Right renal pelvis (tissue), 4 donors: ENCODE measurements at places on chromosomes 2 and 18.

DNA sequence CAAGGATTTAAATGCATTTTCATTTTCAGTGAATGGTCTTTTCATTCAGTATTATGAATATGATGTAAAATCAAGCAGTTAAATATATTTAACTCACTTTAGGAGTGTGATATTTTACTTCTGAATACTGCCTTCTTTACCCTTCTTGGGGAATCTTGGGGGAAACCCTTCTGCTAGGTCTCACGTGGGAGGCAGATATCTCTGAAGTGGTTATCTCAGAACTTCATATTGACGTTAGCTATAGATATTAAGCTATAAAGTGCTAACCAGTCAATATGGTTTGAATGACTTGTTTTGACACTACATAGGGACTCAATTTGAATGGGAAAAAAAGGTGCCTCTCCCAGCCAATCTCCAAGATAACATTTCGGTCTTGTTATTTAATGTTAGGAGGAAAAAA, 9.8 kb downstream of the REL start:
- no peak for DNase-seq

GRCh38 chr2:239087046-239087710, 239.3 kb downstream of the TWIST2 start:
- DNase-seq: no peak

DNA sequence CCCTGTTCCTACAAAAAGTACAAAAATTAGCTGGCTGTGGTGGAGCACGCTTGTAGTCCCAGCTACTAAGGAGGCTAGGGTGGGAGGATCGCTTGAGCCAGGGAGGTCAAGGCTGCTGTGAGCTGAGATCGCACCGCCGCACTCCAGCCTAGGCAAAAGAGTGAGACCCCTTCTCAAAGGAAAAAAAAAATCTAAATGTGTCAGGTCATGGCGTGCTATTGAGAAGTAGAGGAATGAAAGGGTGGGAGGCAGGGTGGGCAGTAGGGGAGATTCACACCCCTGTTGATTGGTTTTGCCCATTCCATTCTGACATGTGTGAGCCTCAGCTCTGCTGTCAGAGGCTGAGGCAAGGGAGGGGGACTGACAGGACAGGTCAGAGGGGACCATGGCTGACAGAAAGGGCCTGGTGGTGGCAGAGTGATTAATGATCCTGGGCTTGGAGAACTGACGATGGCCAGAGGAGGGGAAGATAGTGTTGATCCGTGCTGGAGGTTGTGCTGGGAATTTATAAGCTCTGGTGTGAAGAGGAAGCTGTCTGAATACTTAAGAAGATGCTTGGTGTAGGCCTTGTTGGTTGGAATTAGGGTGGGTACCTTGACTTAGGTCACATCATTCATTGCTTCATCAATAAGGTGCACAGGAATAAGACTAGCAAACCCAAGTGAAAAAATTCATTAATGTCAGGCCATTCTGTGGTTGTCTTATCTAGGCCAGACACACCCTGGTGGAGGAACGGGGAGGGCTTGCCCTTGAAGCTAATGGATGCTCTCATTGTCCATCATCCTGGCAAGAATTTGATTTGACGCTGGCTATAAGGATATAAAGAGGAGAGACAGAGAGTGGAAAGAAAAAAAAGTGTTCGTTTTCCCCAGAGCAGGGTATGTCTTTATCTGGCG, 19.1 kb upstream of the SMARCAL1 start:
- DNase-seq: no peak

DNA sequence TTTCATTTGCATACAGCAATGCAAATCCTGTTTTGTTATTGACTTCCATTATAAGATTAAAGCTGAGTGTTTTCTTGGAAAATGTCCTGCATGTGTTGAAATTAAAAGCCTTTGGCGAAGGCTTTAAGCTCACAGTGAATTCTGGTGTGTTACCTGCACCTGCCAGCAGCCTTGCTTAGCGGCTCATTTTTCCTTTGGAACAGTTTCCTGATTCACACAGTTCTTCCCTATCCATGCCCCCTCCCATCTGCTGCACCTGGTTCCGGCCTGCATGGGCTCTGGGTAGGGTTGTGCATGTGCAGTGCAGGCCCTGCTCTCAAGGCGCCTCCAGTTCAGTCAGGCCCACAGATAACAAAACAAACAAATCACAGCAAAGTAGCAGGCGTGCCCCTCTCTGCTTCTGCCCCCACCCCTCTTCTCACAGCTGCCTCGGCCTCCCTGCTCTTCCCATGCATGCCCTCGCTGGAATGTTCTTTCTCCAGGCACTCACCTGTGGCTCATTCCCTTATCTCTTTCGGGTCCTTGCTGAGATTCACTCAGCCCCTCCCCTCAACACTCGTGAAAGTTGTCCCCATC, 15.8 kb downstream of the MTCL1 start:
- DNase-seq: no peak

DNA sequence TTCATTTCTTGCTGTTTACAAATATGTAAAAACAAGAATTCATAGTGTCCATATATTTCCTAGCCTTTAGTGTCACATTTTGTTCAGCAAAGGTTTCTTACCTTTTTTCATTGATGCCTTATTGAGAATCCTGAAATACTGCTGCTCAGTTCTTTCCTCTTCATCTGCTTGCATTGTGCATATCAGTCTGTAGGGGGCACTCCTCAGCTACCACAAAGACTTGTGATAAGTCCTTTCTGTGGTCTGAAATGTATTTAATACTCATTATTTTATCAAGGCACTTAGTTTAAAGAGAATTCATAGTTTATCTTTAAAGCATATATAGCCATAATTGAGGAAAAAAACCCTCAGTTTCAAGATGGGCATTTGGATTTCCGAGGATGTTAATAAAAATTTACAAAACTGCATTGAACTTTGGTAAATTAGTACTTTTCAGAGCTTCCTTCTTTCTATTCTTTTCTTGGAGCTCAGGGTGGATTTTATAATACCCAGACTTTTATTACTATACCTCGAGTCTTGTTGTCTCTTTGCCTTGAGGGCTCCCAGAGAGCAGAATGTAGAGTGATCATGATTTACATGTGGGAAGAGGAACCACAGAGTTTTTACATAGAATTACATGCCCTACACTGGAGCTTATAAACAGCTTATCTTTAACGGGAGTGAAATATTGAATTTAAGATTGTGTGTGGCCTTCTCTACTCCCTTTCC, 570.1 kb downstream of the PLCL1 start:
- DNase-seq: peak; percentile 19

DNA sequence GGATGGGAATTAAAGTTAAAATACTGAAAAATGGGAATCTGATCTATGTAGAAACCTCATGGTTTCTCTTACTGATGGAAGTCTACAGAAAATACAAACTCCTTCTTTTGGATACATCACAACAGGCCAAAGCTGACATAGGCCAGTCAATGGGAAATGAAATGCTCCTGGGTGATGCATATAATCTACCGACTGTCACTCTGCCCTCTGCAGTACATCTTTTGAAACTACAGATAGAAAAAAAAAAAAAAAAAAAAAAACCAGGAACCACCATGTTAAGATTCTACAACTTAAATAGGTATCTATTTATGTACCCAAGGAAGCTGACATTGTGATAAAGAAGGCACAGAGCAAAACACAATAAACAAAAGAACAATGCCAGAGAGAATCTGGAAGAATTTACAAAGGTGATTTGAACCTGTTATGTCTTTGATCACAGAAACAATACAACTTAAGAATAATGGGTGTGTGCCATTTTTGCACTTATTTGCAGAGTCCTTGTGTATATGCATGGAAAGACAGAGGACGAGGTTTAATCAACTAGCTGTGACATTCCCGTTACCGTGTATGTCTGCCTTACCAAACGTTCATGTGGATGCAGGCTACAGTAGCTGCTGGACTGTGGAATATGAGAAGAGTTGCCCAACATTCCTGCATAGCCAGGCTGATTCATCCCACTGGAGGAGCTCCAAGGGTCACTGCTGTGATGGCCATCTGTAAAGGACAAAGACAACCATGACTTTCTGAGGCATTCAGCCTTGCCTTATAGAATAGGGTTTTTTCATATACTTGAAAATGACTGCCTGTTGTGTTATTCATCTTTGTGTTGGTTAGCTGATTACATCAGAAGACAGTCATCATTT, 312.7 kb downstream of the TCF4 start:
- DNase-seq: no peak

DNA sequence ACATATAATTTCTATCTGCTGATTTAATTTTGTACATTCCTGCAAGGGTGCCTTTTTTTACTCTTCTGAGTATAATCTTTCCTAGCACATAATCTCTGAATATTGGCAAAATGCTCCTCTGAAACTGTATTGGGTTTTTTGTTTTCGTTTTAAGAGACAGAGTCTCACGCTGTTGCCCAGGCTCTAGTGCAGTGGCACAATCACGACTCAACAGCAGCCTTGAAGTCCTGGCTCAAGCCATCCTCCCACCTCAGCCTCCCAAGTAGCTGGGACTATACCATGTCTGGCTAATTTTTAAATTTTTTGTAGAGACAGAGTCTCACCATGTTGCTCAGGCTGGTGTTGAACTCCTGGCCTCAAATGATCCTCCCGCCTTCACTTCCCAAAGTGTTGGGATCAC, 104.9 kb downstream of the SPTBN1 start:
- no peak for DNase-seq

- DNase-seq: no peak
These were observed 48.4 kb downstream of the CNGA3 start for GRCh38 chr2:98394595-98395153.

GRCh38 chr18:57149531-57149930, 2.6 kb downstream of the BOD1L2 start:
- no peak for DNase-seq

GRCh38 chr18:37654731-37655369, 89.3 kb upstream of the CELF4 start:
- no peak for DNase-seq

DNA sequence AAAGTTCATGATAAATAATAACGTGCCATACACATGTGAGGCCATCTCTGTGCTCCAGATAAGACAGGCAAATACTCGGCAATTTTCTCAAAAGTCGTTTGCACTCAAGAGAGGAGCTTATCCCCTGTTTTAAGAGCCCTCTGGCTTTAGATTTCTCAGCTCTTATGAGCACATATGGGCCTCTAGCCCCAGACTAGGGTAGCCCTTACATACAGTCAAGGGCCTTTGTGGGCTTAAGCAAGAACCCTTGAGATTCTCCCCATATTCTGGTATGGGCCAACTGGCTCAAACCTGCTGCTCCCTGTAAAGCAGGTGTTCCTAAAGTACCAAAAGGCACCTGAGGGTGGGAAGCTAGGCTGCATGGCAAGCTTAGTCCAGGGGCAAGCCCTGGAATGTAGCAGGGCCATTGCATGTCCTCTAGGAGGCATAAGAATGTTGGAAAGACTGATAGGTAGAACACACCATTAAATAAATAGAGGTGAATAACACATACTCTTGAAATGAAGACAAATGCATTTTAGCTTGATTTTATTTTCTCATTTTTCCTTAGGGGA, 66.1 kb downstream of the FASTKD2 start:
- no peak for DNase-seq

DNA sequence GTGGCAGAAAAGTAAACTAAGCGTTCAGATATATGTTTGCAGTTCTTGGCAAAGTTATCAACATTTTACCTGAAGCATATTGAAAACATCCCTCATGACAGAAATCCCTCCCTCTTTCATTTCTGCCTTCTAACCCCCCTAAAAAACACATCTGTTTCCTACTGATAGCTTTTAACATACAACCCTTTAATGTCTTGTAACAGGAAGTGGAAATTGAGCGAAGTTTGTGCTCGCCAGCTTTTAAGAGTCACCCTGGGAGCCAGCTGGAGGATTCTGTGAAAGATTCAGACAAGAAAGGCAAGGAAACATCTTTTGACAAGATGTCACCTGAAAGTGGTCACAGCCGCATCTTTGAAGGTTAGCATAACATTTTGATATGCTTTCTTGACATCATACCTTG, 247.4 kb downstream of the XIRP2 start:
- no peak for DNase-seq

- DNase-seq: no peak
These were observed 21.3 kb downstream of the FBLN7 start for GRCh38 chr2:112159454-112159921.

DNA sequence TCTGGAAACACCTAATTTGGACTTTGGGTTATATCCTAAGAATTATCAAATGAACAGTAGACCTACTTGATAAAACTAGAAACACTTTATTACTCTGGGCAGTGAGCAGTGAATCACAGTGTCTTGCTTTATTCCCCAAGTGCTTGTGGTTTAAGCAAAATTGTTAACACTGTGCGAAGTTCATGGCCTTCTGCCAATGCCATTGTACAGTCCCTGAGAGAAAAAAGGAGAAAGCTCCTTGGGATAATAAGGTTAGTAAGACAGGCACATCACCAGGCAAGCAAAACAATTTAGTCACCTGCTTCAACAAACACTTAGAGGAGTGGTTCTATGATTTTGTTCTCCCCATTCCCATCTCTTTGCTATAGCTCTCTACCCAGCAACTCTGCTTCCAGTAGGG, 39.8 kb downstream of the ADCYAP1 start:
- no peak for DNase-seq

- DNase-seq: no peak
These were observed 136.9 kb upstream of the SIX3 start for GRCh38 chr2:44804406-44805265.

GRCh38 chr18:1270081-1270480, 365.4 kb downstream of the ADCYAP1 start:
- no peak for DNase-seq

DNA sequence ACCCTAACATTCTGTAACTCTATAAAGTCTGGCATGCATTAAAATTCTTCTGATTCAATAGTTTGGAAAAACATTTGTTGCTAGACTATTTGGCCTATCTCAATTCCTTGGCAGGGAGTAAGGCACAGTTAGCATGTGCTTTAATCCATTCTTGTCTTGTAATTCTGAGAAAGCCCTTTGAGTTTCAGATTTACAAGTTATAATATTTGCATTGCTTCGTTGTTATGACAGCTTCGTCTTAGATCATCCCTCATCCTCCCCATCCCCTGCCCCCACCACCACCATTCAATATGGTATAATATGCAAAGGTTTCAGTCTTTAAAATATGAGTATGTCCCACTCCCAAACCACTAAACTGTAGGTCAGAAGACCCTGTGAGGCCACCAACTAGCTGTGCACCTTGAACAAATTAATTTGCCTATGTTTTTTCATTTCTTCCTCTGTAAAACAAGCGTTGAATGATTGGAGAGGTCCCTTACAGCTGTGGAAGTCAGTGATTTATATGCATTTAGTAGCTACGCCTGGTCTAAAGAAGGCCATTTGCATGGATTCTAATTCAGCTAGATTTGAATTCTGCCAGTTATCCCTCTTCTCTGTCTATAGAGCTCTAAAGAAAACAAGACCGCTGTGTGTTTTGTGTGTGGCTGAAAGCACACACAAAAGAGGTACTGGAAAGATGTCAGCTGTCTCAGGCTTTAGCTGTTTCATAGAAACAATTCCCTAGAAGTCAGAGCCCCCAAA, 591 bp downstream of the C2orf80 start:
- no peak for DNase-seq

- DNase-seq: no peak
These were observed 19.5 kb upstream of the FAM136A start for GRCh38 chr2:70321370-70321769.

GRCh38 chr2:237909801-237910475, 50.5 kb downstream of the RAMP1 start:
- no peak for DNase-seq

DNA sequence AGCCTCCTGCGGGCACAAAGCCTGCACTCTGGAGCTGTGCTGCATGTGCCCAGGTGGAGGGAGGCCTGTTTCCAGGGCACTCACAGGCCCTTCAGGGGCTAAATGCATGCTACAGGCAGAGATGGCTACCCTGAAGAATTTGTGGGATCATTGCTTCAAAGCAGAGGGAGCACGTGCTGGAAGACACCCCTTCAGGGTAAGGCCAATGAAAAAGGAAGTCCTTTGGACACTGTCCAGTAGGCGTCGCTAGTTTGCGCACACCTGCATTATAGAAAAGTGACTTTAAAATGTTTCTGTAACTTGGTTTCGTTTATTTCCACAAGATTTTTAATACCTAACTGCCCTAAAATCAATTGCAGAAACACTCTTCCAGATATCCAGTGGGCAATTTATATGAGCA, 325.3 kb downstream of the ZNF516 start:
- DNase-seq: no peak
